ENCODE measurements at places on chromosomes 1 and 21.

DNA sequence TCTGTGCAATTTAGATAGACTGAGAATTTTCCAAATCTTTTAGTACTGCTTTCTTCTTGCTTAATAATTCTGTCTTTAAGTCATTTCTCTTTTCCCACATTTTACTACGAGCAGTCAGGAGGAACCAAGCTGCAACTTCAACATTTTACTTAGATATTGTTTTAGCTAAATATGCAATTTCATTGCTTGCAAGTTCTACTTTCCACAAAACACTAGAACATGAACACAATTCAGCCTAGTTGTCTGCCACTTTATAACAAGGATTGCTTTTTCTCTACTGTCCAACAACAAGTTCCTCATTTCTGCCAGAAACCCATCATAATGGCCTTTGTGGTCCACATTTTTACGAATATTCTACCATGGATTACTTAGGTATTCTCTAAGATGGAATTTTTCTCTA lies 36.6 kb downstream of the SORT1 start:
- no peak for DNase-seq

GRCh38 chr1:244576259-244576892 lies 76.5 kb upstream of the DESI2 start:
- no peak for DNase-seq

GRCh38 chr1:161420763-161421455 lies 53.2 kb upstream of the CFAP126 start:
- no peak for DNase-seq

GRCh38 chr1:193538003-193538354 lies 351.6 kb upstream of the B3GALT2 start:
- DNase-seq = no peak

DNA sequence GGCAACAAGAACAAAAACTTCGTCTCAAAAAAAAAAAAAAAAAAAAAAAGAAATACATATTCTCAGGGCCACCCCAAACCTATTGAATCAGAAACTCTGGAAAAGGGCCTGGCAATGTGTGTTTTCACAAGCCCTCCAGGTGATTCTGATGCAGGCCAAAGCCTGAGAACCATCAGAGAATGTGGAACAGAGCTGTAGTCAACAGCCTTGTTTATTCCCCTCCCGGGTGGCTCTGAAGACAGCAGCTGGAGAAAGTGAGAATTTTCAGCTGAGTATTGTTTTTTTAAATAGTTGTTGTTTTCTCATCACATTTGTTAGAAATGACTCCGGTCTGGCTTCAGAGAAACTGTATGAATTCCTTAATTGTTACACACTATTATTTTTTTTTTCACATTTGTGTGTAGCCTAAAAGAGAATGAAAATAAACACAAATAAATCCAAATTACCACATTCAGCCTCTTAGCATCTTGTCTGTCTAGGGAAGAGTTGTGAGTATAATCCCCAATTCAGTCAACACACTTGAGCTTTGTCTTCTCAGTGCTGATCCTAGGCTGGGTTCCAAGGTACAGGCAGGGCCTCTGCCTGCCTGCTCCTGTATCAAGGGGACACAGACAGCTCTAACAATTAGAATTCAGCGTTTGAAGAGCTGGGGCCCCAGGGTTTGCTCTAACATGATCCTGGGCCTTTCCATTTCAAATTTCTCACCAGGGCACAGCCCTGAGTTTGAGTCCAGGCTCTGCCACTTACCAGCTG lies 6.6 kb upstream of the AZIN2 start:
- DNase-seq = no peak

DNA sequence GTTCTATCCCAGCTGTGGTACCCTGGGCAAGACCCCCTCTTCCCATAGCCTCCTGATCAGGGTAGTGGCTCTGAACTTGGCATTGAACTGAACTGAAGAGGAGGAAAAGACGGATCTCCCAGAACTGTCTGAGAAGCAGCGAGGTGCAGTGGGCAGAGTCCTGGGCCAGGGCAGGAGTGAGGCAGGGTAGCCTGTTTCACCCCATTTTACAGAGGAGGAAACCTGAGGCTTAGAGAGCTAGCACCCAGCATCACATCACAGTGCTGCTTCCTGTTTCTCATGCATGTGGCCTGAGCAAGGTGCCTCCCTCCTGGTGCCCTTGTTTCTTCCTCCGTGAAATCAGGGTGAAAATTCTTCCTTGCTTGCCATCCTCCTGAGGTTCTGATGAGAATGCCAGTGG lies 17.1 kb downstream of the ZNF362 start:
- DNase-seq = no peak

DNA sequence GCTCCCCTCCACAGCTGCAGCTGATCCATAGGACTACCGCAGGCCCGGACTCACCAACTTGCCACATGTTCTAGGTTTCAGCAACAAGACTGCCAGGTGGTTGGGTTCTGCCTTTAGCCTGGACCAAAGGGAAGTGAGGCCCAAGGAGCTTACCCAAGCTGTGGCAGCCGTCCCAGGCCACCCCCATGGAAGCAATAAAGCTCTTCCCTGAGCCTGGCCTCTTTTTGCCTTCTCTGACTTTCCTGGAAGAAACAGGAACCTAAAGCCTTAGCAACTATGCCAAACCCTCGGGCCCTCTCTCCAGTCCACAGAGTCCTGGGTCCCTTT lies 2.7 kb upstream of the ARTN start:
- no peak for DNase-seq
